Left ventricle myocardium inferior (tissue), 1 donor: ENCODE measurements at places on chromosomes 5 and 9. TPM values are rescaled to one million over a fixed set of nuclear protein-coding genes. Genes with fewer than 3 reads are reported as not detected.

The PITX1 gene
- not detected for total RNA-seq

The LECT2 gene
- total RNA-seq, result not detected

DNA sequence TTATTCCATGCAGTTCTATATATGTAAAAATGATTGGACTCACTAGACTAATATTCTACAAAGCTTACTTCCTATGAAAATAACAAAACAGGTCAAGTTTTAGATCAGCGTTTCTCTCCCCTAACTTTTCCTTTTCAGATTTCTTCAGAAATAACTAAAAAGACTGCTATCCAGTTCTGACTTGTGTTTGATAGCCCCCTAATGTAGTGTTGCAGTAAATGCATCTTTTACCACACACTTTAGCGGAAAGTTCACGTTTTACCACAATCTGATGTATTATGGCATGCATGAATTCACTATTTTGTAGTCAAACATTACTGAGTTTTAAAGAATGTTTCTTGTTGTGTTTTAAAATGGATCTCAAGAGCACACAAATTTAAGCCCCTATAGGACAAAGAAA lies 292.7 kb downstream of the RAB3C start:
- H3K36me3 ChIP-seq, result no peaks in the 10 kb centered on the region
- H3K27me3 ChIP-seq, result peaks cover 17% of the 10 kb centered on the region
- no peak for DNase-seq
- no peak overlapping the region for H3K4me3 ChIP-seq

DNA sequence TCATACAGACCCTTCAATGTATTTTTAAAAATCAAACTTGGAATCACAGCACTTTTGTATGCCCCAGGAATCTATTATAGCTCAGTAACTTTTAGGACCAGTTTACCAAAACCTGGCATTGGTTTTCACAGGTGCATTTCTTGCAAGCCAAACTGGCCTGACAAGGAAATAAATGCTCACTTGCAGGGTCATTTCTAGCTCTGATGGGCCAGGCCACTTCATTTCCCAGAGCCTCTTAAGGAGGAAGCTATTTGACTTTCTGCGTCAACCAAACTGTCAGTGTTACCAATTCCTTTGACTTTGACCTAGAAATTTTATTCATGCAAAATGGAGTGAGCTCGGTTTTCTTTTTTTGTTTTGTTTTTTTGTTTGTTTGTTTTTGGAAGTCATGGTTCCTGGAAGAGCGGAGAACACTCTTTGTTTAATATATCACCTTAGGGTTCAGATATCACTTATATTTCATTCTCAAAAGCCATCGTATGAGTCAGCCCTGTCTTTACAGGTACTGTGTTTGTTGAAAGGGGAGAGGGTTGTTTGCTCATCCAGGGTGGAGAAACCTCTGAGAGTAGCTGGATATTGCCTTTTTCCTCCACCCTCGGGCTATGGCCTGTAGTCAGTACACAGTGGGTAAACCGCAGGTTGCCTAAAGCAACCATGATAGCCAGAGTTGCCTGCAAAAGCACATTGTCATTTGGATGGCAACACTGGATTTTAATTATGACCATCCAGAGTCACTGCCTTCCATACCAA lies 58.9 kb downstream of the GNA14 start:
- H3K27ac ChIP-seq, result no peak overlapping the region
- H3K27me3 ChIP-seq, result no peaks in the 10 kb centered on the region
- no peak for DNase-seq
- peaks cover 24% of the 10 kb centered on the region for H3K4me1 ChIP-seq
- H3K36me3 ChIP-seq, result no peaks in the 10 kb centered on the region
- no peak overlapping the region for H3K4me3 ChIP-seq

DNA sequence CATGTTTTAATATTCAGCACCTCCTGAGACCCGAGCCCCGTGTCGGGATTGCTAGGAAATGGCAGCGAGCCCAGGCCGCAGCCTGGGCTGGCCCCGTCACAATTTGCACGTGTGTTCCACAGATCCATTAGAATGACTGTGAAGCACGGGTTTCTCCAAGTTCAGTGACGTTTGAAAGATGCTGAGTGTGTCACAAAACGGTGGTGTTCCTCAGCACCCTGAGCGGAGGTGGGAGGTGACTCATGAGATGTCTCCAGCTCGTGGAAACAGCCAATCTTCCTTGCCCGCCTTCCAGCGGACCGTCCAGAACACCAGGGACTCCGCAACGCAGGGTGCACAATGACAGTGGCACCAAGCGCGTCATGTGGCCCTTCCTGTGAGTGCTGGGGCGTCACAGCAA lies 412.8 kb downstream of the IRX2 start:
- DNase-seq, result no peak
- no peak overlapping the region for H3K4me3 ChIP-seq
- H3K27me3 ChIP-seq, result peaks cover 12% of the 10 kb centered on the region
- no peaks in the 10 kb centered on the region for H3K4me1 ChIP-seq
- H3K36me3 ChIP-seq, result no peaks in the 10 kb centered on the region
- H3K27ac ChIP-seq, result no peak overlapping the region
